ENCODE measurements at places on chromosomes 7 and 10.

GRCh38 chr7:90825779-90826178, 229.7 kb downstream of the CDK14 start:
- DNase-seq, result no peak

DNA sequence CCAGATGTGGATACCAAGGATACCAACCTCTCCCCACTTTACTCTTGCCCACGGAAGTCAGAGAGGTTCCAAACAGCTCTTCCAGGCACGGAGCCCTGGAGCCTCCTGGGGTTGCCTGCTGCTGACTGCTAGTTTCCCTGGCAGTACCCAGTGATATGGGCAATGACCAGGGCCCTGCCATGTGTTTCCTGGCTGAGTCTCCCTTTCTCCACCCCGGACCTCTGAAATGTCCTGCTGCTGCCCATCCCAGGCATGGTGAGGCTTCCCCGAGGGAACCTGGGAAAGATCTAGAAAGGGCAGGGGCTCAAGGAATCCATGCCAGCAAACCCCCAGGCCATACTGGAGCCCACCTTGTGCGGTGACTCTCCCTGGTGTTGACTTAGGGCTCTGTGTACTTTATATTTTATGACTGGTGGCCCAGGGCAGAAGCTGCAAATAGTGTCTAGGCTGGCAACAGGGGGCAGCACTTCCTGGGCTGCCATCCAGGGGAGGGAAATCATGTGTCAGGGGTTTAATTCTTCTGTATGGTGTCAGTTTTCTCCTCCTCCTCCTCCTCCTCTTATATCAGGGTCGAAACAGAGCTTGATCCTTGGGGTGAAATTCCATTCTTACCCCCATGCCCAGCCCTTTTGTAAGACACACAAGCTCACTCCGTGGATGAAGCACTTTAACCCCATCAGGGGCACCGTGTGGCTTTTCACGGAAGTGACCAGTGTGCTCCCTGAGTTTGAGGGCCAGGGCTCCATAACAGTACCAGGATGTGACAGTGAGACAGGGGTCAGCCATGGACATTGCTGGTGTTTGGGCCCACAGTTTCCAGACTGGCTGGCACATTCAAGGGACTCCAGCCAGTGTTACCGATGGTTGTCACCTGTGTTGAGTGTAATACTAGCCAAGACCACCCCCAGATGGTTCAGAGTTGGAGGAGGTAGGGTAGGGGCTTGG, 62.4 kb upstream of the GDF10 start:
- DNase-seq, result no peak

- DNase-seq, result no peak
Measured at GRCh38 chr7:150434240-150434639, 16.2 kb upstream of the GIMAP8 start.

GRCh38 chr7:38704751-38705150, 73.6 kb upstream of the AMPH start:
- DNase-seq, result no peak

- DNase-seq, result no peak
Measured at GRCh38 chr10:43599333-43599732, 6.9 kb upstream of the ZNF485 start.

GRCh38 chr7:92042056-92042737, 92.1 kb downstream of the CYP51A1 start:
- DNase-seq, result no peak

GRCh38 chr10:24518981-24519597, 204.6 kb downstream of the ARHGAP21 start:
- DNase-seq, result peak; percentile 36

- no peak for DNase-seq
Measured at GRCh38 chr10:28883741-28884423, 206.6 kb downstream of the BAMBI start.

DNA sequence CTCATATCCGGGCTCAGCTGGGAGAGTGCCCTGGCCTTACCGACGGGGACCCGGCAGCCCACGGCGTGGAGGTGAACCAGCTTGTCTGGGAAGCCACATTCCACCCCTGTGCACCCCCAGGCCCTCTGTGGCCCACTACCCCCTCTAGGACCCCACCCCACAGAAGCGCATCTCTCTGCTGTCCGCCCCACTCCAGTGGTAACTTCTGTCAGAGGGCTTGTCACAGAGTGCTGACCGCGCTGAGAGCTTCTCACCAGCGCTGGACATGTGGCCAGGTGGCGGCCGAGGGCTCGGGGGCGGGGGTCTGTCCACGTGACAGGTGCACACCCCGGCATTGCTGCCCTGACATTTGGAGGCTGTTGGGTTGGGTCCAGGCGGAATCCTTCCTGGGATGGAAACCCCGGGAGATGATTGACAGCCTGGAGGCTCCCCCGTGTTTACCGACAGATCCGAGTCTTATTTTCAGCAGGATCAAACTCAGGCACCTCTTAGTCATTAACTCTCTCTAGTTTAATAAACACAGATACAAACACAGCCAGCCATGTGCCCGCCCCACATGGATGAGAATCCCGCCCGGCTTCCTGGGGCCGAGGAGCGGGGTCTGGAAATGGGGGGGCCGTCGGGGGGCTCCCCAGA, 5.1 kb downstream of the ELFN1 start:
- DNase-seq, result no peak

Data from GM19239 (cell line).